ENCODE measurements at places on chromosomes 12 and 14.

- DNase-seq, result no peak
Measured at GRCh38 chr12:109147954-109148353, 31.6 kb downstream of the ACACB start.

GRCh38 chr12:3990501-3991280, 117.5 kb upstream of the PARP11 start:
- DNase-seq, result no peak

DNA sequence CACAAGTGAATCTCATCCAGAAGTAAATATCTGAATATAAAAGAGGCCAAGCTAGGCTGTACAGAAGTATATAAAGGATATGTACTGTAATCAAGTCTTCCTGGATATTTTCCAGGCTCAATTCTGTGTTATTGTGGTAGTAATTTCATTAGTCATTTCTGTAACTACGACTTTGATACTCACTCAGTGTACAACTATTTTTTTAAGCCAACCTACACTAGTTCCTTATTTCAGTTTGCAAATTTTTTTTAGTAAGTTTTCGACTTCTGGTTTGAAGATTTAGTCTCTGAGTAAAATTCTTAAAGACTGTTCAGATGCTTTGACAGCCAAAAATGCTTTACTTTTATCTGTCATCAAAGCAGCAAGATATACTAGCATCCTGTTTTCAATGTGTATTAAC, 130.8 kb downstream of the CAPZA3 start:
- no peak for DNase-seq

- DNase-seq, result no peak
Measured at GRCh38 chr12:128077211-128077916, 189.6 kb upstream of the TMEM132C start.

DNA sequence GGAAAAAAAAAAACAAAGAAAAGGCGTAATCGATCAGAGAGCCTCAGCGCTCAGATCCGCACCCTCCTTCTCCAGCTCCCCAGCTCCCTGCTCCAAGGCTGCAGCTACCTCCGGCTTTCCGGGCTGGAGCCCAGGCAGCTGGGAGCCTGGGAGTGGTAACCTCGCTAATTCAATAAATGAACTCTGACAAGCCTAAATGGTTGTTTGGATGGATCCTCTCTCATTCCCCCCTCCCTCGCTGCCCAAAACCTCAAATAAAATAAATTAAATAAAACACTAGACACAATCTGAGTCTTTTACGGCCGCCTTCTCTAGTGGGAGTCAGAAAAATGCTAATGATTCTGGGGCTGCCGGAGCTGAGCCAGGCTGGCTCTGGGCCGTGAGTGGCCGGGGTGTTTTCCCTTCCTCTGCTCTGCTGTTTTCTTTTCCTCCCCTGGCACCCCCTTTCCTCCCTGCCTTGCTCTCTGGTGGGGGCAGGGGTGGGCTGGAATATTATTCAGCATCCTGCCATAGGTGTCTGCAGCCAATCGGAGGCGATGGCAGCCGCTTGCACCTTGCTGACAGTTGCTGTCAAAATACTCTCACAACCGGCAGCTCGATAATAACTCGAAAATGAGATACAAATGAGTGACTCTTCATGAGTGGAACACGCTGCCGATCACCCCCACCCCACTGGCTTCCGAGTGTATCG, 76.1 kb downstream of the RBM19 start:
- no peak for DNase-seq

GRCh38 chr12:7732993-7733392, 14.2 kb downstream of the CLEC4C start:
- DNase-seq, result no peak

DNA sequence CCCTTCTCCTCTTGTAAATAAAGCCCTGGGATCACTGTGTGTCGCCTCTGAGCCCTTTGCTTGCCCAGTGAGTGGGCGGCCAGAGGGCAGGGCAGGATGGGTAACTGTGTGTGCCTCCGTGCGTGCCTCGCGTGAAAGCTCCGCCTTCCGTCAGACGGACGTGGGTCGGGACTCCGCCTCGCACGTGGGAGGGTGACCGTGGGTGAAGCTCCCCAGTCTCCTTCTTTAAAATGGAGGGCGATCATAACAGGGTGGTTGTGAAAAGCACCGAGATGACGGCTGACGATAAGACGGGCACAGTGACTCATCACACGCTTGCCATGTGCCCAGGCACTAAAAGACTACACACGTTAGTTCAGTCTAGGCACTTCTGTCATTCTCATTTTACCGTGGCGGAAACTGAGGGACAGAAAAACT, 9.2 kb downstream of the PHB2 start:
- peak; percentile 77 for DNase-seq

DNA sequence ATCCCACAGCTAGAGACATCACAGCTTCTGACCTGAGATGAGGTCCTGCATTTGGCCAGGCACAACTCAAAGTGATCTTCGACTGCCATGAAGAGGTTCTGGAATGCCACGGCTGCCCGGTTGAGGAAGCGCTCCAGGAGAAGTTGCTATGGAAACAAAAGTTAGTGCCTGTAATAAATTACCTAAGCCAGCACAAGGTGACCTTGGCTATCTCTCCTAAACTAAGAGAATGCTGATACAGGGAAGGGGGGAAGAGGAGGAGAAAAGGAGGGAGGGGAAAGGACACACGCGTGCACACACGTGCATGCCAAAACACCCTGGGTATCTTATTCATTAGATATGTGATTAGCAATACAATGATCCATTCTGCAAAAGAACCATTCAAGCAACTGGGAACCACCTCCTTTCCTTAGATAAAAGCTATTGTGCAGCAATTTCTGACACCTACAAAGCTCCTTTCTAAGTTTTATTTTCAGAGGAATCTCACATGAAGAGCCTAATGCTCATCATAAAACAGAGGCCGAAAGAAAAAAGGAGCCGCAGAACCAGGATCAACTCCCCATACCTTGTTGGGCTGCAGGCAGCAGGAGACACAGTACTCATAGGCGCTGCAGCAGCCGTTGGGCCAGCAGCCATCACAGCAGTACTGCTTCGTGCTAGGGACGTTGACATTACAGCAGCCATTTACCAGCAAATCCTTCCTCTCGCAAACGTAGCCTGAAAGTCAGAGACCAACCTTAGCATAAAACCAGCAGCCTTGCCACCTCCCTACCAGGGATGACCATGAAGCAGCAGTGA, 17.9 kb downstream of the SPRING1 start:
- DNase-seq, result no peak

GRCh38 chr12:64723630-64724029, 35.6 kb downstream of the GNS start:
- DNase-seq, result no peak

DNA sequence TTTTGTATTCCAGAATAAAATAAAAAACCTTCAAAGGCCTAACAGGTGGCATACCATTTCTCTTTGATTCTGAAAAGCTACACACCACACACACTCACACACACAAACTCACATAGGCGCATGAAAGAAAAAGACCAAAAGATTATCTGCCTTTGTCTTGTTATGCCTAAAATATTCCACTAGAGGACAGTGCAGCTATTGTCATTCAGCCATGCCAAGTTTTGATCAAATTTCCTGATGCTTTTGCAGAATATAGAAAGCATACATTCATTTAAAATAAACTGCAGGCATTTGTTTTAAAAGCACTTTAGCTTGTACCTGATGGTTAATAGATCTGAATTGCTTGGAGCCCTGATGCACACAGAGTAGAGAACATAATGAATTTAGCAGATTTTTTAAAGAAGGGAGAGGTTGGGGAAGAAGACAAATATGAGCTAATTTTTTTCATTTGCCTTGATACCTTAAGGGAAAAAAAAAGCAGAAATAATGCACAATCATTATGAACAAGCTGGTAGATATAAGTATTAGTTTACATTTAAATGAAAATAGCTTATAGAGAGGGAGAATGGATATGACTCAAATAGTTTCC, 1766.9 kb upstream of the SEL1L start:
- DNase-seq, result no peak

- DNase-seq, result no peak
Measured at GRCh38 chr12:92065639-92066038, 80.0 kb downstream of the BTG1 start.

DNA sequence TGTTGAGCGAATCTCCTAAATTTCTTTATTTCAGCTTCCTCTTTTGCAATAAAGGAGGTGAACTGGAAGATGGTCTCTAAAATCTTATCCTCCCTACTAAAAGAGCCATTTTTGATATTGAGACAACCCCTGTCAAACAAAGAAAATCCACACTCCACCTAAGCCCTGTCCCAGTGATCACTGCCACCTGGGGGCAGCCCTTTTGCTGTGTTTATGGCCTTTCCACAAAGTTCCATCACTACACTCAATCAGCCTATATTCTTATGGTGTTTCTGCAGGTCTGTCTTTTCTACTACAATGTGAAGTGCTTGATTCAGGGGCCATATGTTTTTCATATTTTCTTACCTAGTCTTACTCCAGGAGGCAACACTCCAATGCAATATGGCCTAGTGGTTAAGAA, 163.7 kb downstream of the BMP4 start:
- no peak for DNase-seq

- DNase-seq, result no peak
Measured at GRCh38 chr12:7832059-7832696, 40.5 kb downstream of the SLC2A14 start.

DNA sequence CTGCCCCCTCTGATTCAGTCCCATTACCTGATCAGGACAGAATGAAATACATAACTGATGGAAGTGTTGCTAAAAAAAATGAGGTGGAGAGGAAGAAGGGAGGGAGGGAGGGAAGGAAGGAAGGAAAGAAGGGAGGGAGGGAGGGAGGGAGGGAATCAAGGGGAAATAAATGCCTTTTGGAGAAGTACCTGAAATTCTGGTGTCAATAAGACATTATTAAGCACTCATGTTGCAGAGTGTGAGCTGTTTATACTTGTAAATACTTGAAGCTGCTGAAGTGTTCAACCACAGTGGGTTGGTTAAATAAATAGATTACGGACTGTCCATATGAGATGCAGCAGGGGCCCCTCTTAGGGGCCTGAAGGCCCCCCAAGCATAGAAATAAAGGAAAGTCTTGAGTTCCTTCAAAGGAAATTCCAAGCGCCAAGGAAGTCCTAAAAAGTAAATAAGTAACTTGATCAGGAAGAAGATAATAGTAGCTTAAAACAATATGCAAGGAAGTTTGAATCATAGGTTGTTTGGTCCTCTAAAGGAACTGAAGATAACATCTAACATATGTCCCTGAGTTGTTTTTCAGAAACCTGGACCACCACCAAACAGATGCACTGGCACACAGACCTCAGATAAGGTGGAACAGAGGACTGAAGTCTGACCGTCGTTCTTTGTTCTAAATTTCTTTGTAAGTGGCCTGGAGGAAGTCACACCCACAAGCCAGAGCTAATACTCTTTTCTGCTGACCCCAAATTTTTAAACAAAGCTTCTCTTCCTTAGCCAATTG, 110.8 kb downstream of the SEC23A start:
- no peak for DNase-seq

DNA sequence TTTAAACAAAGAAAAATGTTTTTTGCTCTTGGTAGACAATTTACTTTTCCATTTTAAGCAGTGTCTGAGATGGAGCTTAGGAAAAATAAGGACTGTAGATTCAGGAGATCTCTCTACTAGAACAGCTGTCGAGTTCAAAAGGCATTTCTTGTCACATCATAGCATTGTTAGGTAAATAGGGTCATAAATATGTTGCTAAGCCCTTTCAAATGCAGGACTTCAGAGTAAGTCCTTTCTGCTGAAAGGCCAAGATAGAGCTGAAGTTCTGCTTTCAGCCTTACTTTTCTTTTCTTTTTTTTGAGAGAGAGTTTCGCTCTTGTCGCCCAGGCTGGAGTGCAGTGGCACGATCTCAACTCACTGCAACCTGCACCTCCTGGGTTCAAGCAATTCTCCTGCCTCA, 98.2 kb downstream of the SYNE2 start:
- no peak for DNase-seq

GRCh38 chr14:63432228-63432627, 110.9 kb downstream of the PPP2R5E start:
- DNase-seq, result no peak

DNA sequence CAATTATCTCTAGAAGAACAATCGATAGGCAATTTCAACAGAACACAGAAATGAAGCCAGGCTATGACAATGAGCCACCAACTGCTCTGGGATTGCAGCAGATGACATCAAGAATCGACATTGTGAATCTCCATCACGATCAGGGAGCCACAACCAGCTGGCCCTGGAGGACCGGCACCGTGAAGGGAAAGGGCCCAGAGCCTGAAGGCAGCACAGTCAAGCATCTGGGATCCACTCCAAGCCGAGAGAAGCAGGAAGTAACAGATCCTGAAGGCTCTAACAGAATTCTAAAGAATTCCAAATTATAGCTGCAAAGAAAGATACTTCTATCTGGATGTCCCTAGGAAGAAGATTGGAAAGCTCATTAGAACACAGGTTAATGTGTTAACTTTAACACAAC, 61.0 kb downstream of the LRRC74A start:
- DNase-seq, result no peak
